Naive B cell (primary cell): ENCODE measurements at places on chromosomes 16 and 17.

DNA sequence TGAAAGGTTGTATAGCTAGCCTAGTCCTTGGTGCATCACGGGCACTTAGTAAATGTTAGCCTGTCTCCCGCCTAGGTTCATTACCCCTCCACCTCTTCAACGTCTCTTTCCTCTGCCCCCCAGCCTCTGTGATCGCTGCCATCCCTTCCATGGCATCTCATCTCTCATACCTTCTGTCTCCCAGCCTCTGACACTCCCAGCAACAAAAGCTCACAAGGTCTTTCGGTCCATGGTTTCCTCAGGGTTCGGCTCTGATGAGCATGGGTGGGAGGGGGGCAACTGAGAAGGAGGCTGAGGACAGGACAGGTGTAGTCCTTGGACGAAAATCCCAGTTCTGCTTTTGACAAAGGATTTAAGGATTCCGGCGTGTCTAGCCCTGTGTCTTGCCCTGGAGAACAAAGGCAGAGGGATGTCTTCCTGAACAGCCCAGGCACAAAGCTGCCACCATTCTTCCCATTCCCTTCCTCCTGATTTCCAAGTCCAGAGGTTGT, 16.7 kb downstream of the CCR7 start:
- DNase-seq: no peak

- no peak for DNase-seq
These were observed 54.8 kb downstream of the PIMREG start for GRCh38 chr17:6498901-6499540.

DNA sequence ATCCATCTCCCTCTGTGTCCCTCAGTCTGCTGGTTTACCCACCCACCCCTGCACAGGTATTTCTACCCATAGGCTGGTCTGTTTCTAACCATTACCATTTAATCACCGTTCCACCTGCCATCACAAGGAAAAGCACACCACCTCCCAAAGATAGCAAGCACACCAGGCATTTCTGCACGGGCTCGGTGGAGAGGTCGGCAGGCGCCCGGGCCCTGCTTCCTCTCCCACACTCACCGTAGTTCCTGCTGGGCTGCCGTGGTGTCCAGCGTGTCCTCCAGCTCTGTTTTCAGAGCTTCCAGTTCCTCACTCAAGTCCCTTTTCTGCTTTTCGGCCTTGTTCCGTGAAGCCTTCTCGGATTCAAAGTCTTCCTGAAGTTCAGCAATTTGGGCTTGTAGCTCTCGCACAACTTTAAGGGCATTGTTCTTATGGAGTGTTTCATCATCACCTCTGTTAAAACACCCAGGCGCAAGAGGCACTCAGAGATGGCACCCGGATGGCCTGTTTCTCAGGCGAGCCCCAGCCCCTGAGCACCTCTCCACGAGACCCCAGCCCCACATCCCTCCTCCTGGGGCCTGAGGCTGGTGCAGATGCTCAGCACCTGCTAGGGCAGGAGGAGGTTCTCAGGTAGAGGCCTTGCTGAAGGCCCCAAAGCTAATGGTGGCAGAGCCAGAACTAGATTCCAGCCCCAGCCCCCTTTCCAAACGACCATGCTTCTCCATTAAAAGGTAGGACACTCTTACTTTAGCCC, 69.0 kb downstream of the NDEL1 start:
- DNase-seq: no peak

DNA sequence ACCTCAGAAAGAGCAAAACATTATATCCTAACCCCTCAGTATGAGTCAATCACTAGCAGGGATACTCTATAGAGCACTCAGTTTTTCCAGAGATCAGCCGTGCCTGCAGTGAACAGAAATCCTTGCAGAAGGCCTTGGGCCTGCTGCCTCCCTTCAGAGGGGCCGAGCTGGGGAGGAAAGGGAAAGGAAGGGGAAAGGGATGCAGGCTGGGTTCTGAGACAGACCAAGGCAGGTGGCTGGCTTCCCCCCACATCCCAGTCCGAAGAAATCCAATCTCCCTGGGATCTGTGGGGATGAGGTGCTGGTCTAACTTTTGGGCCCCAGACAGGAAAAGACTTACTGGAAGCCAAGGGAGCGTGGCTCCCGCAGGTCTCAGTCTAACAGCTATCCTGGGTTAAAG, 25.3 kb downstream of the SRL start:
- no peak for DNase-seq

DNA sequence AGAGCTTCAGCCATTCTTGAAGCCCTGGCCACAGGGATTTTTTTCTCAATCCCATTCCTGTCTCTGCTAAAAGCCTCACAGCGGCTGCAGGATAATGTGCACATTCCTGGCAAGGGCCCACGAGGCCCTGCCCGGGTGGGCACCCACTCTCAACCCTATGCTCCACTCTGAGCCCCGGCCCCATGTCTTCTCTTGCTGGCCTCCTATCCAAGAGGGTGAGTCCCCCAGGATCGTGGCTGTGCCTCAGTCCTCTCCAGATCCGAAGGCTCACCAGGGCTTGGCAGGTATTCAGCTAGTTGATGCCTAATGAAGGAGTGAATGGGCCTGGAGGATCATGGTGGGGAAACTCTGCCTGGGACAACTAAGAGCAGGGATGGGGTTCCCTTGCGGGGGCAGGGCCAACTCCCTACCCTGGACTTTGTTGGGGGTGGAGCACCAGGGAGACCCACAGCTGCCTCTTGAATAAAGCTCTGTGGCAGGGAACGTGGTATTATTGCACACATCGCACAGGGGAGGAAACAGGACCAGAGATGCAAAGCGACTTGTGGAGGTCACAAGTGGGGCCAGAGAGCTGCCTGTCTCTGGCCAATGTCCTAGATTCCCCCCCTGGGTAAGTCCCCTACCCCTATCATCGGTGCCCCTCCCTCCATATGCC, 5.4 kb downstream of the ARHGAP27 start:
- DNase-seq: no peak

GRCh38 chr16:86317813-86318650, 192.3 kb upstream of the FOXF1 start:
- DNase-seq: no peak

DNA sequence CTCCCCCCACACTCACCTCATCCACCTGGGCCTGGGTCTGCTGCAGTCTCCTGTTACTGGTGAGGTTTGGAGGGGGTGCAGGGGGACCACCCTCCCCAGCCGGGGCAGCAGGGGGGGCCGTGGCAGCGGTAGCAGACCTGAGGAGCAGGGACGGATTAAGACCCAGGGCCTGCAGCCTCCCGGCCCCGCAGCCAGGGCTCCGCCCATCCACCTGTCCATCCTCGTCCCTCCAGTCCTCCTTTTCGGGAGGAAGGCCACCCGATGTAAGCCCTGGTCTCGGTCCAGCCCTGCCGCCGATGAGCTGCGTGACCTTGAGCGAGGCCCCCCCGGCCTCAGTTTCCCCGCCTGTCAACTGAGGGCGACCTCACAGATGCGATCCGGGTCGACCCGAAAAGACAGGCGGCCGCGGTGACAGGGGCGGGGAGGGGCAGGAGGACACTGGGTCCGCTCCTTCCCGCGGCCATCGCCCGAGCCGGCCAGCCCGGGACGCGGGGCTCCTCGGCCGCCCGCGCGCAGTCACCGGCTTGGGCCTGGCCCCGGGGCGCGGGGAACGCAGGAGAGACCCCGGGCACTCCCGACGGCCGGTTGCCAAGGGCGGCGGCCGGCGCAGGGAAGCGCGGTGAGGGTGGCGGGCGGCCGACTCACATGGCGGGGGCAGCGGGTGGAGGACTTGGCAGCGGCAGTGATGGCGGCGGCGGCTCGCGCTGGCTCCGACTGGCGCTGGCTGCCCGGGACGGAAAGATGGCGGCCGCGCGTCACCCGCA, at the start of gene VAMP2:
Gene VAMP2, minus strand, starts transcription at position 716 of the 764 bp plus-strand sequence. Its CDS starts 69 bp downstream, at position 647.
- peak; percentile 86 for DNase-seq

GRCh38 chr17:20983359-20983637, 59.5 kb downstream of the USP22 start:
- no peak for DNase-seq

GRCh38 chr16:55036371-55036821, 105.7 kb downstream of the IRX5 start:
- no peak for DNase-seq

GRCh38 chr16:20740901-20741521, 607 bp downstream of the THUMPD1 start:
- peak; percentile 87 for DNase-seq

DNA sequence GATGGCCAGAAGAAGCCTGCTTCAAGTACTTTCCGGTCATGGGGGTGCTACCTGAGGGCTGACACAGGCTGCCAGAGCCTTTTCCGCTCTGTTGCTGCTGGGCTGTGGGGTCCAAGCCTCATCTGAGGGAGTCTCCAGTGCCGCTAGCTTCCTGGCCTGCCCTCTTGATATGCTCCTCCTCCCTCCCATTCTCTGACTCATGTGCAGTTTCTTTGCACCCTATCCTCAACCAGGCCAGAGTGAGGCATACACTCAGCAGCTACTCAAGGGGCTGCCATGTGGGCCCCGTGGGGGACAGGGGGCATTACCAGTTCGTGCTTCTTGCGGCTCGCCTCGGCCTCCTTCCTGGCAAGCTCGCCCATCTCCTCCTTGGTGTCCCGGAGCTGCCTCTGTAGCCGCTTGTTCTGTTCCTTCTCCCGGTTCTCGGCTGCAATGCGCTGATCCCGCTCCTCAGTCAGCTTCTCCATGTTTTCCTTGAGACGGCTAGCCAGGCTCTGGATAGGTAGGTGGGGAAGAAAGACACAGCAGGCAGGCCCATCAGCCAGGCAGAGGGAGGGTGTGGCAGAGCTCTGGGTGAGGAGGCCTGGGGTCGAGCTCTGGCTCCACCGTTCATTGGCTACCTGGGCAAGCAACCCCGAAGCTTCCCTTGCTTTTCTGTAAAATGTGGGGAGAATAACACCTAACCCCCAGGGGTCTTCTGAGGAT, 43.8 kb downstream of the PIPOX start:
- no peak for DNase-seq

- no peak for DNase-seq
These were observed 39.7 kb upstream of the MEAK7 start for GRCh38 chr16:84544031-84544773.

DNA sequence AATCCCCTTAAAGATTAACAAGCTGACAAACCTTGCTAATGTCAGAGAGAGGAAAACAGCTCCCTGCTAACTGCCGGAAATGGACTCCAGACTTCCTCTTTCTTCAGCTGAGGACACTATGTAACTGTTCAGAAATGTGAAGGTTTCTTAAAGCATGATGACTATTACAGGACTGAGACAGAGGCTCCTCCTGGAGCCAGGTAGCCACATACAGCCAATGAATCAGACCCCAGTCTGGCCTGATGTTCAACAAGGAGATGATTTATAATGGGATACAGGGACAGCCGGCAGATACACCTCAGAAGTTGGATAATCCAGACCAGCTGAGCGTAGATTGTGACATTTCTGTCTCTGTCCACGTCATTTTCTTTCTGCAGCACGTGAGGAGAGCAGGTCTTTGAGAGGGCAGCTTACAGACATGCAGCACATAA, 216.2 kb downstream of the HS3ST3A1 start:
- no peak for DNase-seq

GRCh38 chr17:10368561-10368960, 4.2 kb downstream of the MYH13 start:
- no peak for DNase-seq

DNA sequence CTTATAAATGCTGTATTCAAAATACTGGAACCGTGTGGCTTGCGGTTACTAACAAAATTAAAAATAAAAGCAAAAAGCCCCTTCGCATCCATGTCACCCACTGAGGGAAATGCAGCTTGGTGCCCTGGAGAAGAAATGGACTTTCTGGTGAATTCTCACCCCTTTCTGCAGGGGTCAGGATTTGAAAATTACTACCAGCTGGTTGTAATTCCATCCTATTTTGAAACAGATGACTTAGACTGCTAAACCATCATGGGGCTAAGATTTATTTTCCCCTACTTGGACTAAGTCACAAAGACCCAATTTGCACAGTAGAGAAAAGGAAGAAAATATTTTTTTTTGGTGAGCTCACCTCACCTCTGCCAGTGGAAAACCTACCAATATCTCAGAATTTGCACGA, 111.4 kb upstream of the MYOCD start:
- DNase-seq: no peak
